ENCODE measurements at places on chromosomes 2 and 18. TPM values are rescaled to one million over a fixed set of nuclear protein-coding genes. Genes with fewer than 3 reads are reported as not detected.

Gene BAZ2B
- 39.3 TPM for total RNA-seq

Gene MFSD2B
- total RNA-seq = 4.9 TPM

Gene ANKRD30BL
- total RNA-seq = not detected

Gene ANKRD62
- not detected for total RNA-seq

Gene SERPINB3
- not detected for total RNA-seq

Gene QPCT
- total RNA-seq = 0.78 TPM

Gene SH3RF3
- 0.27 TPM for total RNA-seq

Gene FKBP1B
- 0.27 TPM for total RNA-seq

Gene ZAP70
- total RNA-seq = 439 TPM

Gene VIT
- not detected for total RNA-seq

Gene RAD51AP2
- not detected for total RNA-seq

Gene GREB1
- total RNA-seq = 1.1 TPM

Gene SERPINB4
- not detected for total RNA-seq

Gene ACMSD
- total RNA-seq = not detected

Gene OTOS
- total RNA-seq = not detected

Gene SPHKAP
- not detected for total RNA-seq

Gene CTLA4
- total RNA-seq = 77.2 TPM

Gene TMEM182
- total RNA-seq = 2.9 TPM

Gene GPR39
- not detected for total RNA-seq

Gene LYPD6
- total RNA-seq = not detected

Gene FARSB
- 13.2 TPM for total RNA-seq

Gene ALK
- total RNA-seq = not detected

Gene GALNT5
- not detected for total RNA-seq

Gene FAHD2B
- total RNA-seq = 16.9 TPM

Gene PSTPIP2
- 15.8 TPM for total RNA-seq

Gene CARF
- 10.5 TPM for total RNA-seq

Gene PXDN
- total RNA-seq = not detected

Gene MYCN
- not detected for total RNA-seq

Data from T-helper 17 cell (primary cell).